ENCODE measurements at places on chromosomes 16 and 17.

- DNase-seq = no peak
Measured at GRCh38 chr16:87619360-87620200, 17.3 kb downstream of the JPH3 start.

GRCh38 chr17:30366536-30366935 lies 12.2 kb upstream of the CPD start:
- DNase-seq = no peak

DNA sequence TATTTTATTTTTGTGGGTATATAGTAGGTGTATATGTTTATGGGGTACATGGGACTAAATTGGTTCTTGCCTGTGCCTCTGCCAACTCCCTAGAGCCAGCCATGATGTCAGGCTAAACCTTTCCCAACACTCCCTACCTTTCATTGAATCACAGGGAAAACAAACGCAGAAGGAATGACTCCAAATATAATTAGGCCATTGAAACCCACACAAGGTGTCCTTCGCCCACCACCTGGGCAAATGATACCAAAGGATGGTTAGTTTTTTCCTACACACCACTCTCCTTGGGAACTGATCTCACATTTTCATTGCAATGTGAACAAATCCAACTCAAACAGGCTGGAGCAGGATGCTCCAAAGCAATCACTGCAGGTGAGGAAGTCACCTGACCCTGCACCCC lies 27.5 kb downstream of the WSB1 start:
- no peak for DNase-seq

- DNase-seq = no peak
Measured at GRCh38 chr16:81455006-81455405, 10.4 kb downstream of the CMIP start.

GRCh38 chr17:30220414-30220813 lies 15.1 kb downstream of the SLC6A4 start:
- no peak for DNase-seq

DNA sequence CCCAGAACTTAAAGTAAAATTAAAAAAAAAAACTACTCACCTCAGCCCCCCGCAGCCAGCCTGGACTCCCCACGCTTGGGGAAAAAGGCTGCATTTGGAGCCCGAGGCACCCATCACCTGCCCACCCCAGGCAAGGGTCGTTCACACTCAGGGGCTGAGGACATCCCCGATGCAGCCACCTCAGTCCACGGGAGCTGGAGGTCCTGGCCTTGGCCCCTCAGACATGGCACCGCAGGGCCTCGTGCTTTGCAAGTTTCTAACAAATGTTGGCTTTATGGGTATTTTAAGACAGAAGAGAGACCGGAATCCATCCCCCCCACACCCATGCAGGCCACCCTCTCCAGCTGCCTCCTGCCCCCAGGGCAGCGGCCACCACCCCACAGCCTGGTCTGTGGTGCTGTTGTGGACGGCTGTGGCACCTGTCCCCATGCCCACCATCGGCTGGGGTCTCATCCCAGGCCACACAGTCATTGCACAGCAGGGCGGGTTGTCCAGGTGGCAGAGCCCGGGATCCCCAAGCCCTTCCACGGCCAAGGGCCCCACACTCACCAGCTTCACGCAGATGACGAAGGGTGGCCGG lies 116.4 kb upstream of the ZNF750 start:
- no peak for DNase-seq

GRCh38 chr16:88556294-88556988 lies 13.8 kb upstream of the ZC3H18 start:
- no peak for DNase-seq

DNA sequence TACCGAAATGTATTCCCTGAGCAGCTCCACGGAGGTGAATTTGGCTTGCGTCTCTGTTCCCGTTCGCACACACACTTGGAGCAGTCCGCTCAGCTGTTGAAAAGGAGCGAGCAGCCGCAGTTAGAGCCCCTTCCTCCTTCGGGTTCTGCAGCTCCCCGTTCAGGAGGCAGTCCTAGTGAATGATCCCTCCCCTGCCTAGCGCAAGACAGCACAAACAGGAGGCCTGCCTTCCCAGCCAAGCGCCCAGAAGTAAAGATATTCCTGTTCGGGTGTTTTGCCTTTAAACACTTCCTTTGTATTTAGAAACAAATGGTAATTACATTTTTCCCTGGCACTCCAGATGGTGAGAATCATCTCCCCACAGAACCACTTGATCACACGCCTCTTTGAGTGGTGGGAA lies 64.7 kb downstream of the ABCC12 start:
- DNase-seq = no peak

- no peak for DNase-seq
Measured at GRCh38 chr17:39667262-39667944, 850 bp upstream of the PNMT start.

DNA sequence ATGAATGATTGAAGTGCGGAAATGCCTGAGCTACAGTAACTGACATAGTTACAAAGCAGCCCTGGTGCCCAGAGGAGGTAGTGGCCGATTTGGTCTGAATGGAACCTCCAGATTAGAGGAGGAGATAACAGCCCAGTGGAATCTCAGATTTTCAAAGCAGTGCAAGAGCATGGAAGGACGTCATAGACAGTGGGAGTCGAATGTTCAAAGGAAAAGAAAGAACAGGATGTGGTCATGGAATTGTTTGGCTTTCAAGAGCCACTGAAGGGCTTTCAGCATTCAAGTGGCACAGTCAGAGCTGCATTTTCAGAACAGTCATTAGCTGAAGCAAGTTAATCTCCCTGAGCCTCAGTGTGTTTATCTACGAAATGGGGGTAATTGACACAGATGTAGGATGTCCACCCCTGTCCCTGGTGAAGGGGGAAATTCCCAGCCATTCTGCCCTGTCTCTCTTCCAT lies 104.6 kb upstream of the CACNG3 start:
- DNase-seq = no peak

DNA sequence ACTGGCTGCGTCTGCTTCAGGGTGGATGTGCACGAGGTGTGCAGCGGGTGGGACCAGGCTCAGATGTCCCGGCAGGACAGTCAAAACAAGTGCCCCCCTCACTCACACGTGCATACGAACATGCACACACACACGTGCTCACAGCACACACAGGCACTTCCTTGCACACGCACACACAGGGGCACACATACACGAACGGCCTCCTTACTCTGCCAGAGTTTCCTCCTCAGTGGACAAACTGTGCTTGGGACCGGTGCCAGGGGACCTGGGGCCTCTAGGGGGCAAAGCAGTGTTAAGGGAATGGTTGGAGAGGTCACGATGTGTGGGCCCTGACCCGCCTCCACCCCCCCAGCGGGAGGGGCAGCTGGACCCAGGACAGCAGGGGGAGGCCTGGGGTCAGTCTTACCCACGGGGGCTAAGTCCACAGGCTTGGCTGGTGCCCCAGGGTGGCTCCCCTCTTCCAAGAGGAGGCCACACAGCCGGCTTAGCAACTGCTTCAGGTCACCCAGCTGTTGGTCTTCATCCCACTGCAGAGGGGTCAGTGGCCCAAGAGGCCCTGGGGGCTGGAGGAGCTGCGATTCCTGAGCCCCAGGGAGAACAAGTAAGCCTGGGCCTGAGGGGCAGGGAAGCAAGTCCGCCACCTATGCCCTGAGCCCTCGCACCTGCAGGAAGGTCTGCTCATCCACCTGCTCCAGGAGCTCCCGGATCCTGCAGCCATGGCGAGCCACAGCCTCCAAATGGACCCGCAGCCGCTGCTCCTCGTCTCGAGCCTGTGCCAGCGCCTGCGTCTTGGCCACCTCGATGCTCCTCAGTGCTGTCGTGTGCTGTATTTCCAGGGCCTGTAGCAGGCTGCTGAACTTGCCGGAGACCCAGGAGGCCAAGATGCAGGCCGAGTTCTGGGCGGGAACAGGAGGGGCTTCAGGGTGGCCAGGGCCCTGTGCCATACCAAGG lies 4.9 kb downstream of the TRIM65 start:
- no peak for DNase-seq

GRCh38 chr16:87311387-87311786 lies 5.8 kb downstream of the C16orf95 start:
- no peak for DNase-seq

DNA sequence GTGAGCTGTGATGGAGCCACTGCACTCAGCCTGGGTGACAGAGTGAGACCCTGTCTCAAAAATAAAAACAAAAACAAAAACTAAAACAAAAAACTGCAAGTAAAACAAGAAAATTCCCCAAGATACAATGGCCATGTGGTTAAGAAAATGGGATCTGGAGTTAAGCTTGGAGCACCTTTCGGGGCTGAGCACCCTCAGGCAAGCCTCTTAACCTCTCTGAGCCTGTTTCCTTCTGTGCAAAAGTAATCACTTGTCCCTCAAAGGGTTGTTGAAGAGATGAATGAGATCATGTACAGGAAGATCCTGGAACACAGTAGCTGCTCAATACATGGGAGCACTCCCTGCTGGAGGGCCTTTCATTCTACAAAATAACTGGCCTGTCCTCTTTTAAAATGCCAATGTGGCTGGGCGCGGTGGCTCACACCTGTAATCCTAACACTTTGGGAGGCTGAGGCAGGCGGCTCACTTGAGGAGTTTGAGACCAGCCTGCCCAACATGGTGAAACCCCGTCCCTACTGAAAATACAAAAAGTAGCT lies 19.8 kb upstream of the KIFC3 start:
- no peak for DNase-seq

DNA sequence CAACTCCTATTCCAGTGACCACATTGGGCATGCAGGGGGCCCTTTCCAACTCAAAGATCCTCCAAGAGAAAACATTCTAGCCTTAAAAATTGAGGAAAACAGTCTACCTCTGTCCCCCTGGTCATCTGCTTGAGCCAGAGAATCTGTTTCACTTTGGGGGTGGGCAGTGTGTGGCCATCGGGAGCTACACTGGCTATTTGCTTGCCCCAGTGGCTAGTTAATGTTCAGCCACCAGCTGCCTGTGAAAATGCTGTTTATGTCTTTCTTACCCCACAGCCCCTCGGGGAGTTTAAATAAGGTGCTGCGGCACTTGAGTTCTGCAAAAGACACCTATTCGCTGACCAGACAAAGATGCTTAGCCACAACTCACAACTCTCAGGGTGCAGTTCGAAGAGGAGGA lies 43.4 kb downstream of the GNAO1 start:
- no peak for DNase-seq

DNA sequence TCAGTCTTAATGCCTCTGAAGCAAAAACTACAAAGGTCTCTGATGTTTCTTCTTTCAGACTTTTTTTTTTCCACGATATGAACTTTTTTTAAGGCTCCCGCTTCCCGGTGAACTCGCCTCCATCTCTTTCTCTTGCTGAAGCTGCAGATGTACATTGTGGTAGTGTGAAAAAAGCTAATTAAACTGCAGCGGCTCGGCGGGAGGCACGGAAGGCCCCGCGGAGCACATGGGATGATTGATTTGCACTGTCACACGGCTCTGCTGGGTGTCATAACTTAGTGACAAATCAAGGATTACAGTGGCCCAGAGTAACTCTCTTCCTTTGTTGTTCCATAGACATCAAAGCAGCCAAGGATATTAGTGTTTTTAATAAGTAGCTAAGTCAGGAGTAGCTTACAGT lies 196.3 kb downstream of the AXIN2 start:
- no peak for DNase-seq

DNA sequence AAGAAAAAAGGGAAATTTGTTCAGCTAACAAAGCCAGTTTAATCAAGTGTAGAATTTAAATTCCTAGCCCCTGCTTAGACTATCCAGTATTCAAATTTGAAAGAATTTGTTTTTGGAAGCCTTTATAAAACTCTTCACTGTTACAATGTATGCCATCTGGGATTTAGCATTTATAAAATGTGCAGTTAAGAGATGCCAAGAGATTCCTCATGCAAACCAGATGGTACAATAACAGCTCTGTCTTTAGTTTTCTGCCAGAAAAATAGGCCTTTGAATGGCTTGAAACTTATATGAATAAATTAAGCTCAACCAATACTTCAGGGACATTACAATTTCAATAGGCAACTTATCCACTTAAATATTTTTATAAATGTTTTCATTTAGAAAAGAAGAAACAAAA lies 6.8 kb upstream of the ANKS4B start:
- no peak for DNase-seq

GRCh38 chr16:50547340-50548124 lies 664 bp upstream of the NKD1 start:
- peak; percentile 9 for DNase-seq

GRCh38 chr17:12591021-12591735 lies 74.5 kb upstream of the MYOCD start:
- DNase-seq = no peak

DNA sequence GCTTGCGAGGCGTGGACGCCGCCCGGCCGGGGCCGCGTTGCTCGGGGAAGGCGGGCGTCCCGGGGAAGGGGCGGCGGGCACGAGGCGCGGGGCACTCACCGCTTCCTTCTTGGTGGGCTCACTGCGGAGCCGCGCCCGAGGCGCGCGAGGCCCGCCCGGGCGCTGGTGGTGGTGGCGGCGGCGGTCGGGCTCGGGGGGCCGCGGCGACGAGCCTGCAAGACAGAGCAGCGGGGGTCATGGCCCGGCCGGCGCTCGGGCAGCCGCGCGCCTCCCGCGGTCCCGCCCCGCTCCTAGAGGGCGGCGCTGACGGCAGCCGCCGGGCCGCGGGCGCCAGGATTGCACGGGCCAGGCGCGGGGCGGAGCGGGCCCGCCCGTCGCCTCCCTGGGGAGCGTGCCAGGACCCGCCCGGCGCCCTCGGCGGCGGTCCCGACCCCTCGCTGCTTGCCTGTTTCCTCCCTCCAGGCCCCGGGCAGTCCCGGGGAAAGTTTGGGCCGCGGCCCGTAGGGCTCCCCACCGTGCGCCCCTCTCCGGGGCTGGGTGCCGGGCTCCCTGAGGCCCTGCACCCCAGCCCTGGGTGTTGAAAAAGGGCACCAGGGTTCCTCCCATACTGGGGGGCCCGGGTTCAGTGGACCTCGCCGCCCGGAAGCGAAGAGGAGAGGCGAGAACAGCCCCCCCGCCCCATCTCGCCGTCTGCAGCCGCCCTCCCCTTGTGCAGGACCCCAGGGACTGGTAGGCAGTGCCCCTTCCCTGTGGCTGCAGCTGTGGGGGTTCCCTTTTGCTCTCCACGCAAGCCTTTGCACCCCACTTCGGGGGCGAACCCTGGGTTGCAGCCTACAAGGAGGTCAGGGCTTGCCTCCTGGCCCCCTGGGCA lies at the start of gene C16orf74:
TSS of gene C16orf74 (minus strand) at position 270 of the 871 bp plus-strand sequence. CDS start 15,879 bp downstream, outside the sequence.
- DNase-seq = no peak

DNA sequence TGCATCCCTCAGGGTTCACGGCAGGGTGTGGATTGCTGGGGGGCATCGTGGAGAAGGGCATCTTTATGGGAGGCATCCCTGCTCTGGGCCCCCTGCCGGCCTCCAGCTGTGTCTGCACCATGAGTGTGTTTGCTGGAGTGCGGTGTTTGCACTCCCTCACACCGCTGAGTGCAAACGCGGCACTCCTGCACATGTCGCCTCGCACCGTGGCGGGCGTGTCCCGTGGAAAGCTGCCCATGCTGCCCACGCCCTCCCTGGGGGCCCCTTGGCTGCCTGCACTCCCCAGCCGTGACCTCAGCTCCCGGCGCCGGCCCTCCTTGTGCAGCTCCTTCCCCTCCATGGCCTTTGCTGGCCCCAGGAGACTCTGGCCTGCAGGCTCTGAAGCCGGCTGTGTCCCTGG lies 74.6 kb upstream of the ZNF750 start:
- no peak for DNase-seq

GRCh38 chr16:4800290-4801041 lies 2.0 kb downstream of the ROGDI start:
- DNase-seq = peak; percentile 88

DNA sequence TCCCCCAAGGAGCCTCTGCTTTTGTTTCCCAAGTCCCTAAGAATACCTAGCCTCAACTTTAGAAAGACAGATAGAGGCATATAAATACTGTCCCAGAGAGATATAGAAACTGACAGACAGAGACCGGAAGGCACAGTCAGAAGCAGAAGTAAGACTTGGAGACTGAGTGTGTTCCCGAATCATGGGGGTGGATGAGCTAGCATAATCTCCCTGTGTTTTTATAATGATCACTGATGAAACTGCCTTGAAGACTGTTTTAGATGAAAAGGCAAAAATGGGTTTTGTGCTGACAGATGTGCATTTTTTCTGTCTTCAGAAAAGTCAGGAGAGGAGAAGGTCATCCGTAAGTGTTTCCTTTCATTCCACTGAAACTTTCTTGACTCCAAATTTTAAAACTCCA lies 8.3 kb upstream of the PSMD3 start:
- no peak for DNase-seq
